ENCODE measurements at places on chromosomes 1 and 21. TPM values are rescaled to one million over a fixed set of nuclear protein-coding genes. Genes with fewer than 3 reads are reported as not detected.

The POU3F1 gene
- total RNA-seq: not detected

The PTGFR gene
- total RNA-seq: 11.0 TPM

The CELSR2 gene
- total RNA-seq: 14.9 TPM

The DNAJC6 gene
- total RNA-seq: 2.2 TPM

The LRRC7 gene
- total RNA-seq: 0.28 TPM

The PAQR6 gene
- 2.0 TPM for total RNA-seq

The AMY2A gene
- not detected for total RNA-seq

The AQP10 gene
- total RNA-seq: not detected

The LCE1E gene
- total RNA-seq: not detected

The FAM110D gene
- total RNA-seq: not detected

The C1orf141 gene
- total RNA-seq: not detected

The METTL25B gene
- total RNA-seq: 4.9 TPM

The PDXK gene
- 330 TPM for total RNA-seq

The LCE3A gene
- total RNA-seq: not detected

The S100A8 gene
- total RNA-seq: not detected

The RGL1 gene
- 5.6 TPM for total RNA-seq

The PKLR gene
- total RNA-seq: not detected

The ERG gene
- 0.05 TPM for total RNA-seq

The SGIP1 gene
- 0.34 TPM for total RNA-seq

The SEC16B gene
- 0.19 TPM for total RNA-seq

The RBM11 gene
- total RNA-seq: not detected

The SLC44A3 gene
- total RNA-seq: not detected

The RAP1GAP gene
- total RNA-seq: 1.1 TPM

The METTL18 gene
- 26.0 TPM for total RNA-seq

The FAM72C gene
- total RNA-seq: 10.2 TPM

The FMO4 gene
- total RNA-seq: 3.1 TPM

The FAM177B gene
- not detected for total RNA-seq

The SPRR1A gene
- not detected for total RNA-seq

The KRTAP19-3 gene
- total RNA-seq: not detected

The PCP4L1 gene
- total RNA-seq: not detected

The SFN gene
- total RNA-seq: 30.1 TPM

The IPP gene
- total RNA-seq: 11.4 TPM

The TNNT2 gene
- total RNA-seq: 0.45 TPM

The CFAP57 gene
- 0.98 TPM for total RNA-seq

The ADAMTSL4 gene
- 0.38 TPM for total RNA-seq

The SPRR2F gene
- total RNA-seq: not detected

The CRNN gene
- not detected for total RNA-seq

The VCAM1 gene
- total RNA-seq: 0.05 TPM

The CRP gene
- not detected for total RNA-seq

The LHX8 gene
- not detected for total RNA-seq

The SLC45A1 gene
- total RNA-seq: 0.74 TPM

The KIAA1614 gene
- 3.8 TPM for total RNA-seq

The ARMH1 gene
- not detected for total RNA-seq

The MPL gene
- not detected for total RNA-seq

The BSND gene
- total RNA-seq: not detected

The SPRR1B gene
- not detected for total RNA-seq

The BACE2 gene
- total RNA-seq: 46.6 TPM

The SNRNP40 gene
- 88.1 TPM for total RNA-seq

The OR2T33 gene
- total RNA-seq: not detected

The LRRC38 gene
- total RNA-seq: not detected

The KRTAP19-1 gene
- not detected for total RNA-seq

The CEP85 gene
- total RNA-seq: 18.0 TPM

The TMEM200B gene
- 0.03 TPM for total RNA-seq

The ACTA1 gene
- total RNA-seq: not detected

The RNF223 gene
- total RNA-seq: not detected

The TMEM167B gene
- 17.2 TPM for total RNA-seq

The LEFTY2 gene
- total RNA-seq: not detected
